ENCODE measurements at places on chromosomes 7 and 10.
A peak's percentile ranks its signal among the peaks of the same experiment; 100 is the strongest.

GRCh38 chr10:60338786-60339185, 50.9 kb downstream of the ANK3 start:
- DNase-seq: no peak

- no peak for DNase-seq
These were observed 11.2 kb upstream of the FRMPD2 start for GRCh38 chr10:48285710-48286109.

DNA sequence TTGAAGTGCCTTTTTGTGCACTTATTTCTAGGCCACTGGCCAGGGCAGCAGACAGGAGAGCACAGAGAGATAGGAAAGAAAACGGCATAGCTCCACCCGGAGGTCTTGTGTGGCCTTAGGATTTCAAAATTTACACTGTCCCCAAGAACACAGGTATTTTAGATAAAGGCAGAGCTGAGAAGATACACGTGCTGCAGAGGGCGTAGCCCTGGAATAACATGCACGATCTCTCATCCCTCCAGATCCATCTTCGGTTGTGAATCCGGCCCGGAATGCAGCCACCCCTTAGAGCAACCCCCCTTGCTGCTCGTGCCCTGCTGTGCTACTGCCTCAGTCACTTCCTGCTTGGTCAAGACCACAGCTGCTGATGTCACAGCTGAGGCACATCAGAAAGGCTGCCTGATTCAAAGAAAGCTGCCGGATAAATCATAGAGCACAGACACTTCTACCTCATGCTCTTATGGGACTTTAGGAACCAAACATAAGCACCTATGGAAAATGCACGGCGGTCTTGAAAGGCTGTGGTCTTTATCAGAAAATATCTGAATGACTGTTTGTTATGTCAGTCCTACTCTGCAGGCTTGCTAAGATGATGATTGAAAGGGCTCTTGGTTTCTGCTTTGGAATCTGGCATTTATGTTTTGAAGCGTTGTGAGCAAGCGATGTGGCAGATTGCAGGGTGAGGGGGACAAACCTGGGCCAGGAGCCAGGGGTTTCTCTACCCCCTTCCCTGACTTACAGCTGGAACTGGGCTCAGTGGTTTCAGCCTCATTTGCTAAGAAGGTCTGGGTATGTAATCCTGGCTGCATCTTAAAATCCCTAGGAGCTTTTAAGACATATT, 152.0 kb downstream of the SVIL start:
- no peak for DNase-seq

DNA sequence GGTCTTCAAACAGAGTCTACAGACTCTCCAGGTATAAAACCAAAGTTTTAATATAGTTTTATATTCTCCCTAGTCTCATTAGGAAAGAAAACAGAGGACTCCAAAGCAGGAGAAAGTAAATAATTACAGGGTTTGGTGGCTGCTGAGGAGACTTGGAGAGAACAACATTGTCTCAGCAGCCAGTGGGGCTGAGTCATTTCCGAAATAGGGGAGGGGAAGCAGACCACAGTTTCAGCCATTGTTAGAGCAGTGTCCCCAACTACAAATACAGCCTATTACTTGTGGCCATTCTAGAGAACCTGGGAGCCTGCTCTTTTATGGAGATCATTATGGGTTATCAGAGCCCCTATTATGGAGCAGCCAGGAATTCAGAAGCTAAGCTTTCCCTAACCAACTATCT, 44.2 kb upstream of the A1CF start:
- DNase-seq: no peak

- DNase-seq: no peak
These were observed 57.3 kb downstream of the SLC18A2 start for GRCh38 chr10:117298219-117298618.

DNA sequence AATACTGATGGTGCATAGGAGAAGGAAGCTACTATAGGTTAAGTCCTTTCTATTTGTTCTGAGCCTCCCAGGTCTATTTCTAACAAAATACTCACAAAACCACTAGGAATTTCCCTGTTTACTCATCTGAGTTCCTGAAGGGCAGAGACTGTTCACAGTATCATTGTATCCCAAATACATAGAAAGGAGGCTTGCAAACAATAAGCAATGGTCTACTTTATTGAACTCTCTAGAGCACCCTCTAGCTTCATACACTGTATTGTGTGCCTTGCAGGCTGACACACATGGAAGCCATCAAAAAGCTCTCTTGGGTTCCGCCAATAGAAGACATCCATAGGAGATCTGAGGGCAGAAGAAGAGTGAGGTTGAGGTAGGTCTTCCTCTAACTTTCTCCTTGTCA, 826.1 kb downstream of the GRM8 start:
- DNase-seq: no peak

- no peak for DNase-seq
These were observed 70.9 kb upstream of the PRLHR start for GRCh38 chr10:118666350-118666749.

GRCh38 chr10:26567351-26567721, 129.2 kb downstream of the APBB1IP start:
- no peak for DNase-seq

DNA sequence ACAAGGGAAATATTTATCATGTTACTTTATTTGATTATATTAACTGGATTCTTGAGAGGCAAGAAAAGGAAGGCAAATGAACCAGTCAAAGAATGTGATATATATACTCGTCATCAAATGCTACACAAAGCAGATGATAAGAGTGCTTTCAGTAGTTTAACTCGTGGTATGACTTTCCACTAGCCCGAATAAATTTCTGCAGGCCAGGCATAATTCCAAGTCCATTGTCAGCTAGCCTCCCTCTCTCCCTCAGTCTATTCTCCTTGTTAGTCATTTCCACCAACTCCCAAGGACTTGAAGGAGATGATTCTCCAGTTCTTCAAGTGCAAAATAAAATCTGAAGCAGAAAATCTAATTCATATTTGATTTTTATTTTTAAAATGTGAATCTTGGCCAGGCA, 190.5 kb downstream of the GLI3 start:
- no peak for DNase-seq

DNA sequence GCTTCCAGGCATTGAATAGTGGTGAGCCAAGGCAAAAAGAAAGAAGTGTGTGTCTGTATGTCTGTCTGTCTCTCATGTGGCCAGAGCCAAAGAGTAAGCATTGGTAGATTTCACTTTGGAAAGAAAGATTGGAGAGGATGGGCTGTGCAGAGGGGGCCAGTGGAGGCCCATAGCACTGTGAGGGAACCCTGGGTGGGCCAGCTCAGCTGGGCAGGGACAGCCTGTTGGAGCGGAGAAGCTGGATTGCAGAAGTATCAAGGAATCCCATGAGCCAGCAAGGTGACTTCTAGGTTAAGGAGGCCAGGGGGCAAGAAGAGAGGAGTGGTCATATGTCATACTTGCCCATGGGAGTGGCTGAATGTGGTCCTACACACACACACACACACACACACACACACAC, 1.5 kb upstream of the GRID1 start:
- DNase-seq: no peak

- no peak for DNase-seq
These were observed 40.6 kb upstream of the ZEB1 start for GRCh38 chr10:31278279-31278941.

DNA sequence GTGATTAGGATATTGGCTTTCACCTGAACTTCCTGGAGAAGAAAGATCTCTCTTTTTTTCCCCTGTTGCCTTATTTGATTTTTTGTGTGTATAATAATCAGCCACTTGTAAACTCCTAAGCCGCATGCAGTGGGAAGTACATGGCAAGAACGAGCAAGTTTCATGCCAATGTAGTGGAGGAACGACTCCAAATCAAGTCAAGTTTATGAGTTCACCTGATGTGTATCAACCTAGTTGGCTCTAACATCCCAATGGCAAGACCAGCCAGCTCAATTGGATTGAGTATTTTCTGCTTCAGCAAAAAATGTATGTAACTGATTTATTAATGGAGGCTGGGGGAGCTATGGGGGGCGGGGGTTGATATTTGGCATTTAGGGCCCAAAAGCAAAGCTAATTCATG, 65.5 kb upstream of the LYZL1 start:
- no peak for DNase-seq

DNA sequence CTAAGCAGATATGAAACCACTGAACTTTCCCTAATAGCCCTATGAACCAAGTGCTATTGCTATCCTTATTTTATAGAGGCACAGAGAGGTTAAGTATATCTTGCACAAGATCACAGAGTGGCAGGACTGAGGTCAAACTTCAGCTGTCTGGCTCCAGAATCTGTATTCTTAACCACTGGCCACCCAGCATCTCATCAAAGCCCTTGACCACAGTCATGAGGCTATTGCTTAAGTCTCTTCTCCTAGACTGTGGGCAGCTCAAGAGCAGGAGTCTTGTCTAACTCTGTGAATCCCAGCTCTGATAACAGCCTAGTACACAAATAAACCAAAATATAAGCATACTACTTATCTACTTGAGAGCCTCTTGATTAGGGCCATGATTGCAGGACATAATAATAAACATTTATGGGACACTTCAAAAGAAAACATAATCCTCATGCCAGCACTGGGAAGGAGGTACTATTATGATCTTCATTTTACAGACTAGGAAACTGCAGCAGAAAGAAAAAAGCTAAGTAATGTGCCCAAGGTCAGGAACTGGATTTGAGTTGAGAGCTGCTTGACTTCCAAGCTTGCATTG, 22.4 kb upstream of the SMC3 start:
- no peak for DNase-seq

DNA sequence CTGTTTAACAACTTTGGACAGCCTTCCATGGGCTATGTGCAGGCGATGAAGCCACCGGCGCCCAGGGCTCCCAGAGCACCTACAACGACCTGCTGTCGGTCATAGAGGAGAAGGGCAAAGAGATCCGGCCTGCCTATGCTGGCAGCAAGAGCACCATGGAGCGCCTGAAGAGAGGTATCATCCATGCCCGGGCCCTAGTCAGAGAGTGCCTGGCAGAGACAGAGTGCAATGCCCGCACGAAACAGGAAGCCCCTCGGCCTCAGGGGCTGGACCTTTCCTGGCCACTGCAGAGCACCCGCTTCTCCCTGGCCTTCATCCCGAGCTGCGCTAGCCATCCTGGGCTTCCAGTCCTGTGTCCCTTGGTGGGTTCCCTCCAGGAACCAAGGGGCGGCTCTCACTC, 497.0 kb upstream of the PHF14 start:
- no peak for DNase-seq

DNA sequence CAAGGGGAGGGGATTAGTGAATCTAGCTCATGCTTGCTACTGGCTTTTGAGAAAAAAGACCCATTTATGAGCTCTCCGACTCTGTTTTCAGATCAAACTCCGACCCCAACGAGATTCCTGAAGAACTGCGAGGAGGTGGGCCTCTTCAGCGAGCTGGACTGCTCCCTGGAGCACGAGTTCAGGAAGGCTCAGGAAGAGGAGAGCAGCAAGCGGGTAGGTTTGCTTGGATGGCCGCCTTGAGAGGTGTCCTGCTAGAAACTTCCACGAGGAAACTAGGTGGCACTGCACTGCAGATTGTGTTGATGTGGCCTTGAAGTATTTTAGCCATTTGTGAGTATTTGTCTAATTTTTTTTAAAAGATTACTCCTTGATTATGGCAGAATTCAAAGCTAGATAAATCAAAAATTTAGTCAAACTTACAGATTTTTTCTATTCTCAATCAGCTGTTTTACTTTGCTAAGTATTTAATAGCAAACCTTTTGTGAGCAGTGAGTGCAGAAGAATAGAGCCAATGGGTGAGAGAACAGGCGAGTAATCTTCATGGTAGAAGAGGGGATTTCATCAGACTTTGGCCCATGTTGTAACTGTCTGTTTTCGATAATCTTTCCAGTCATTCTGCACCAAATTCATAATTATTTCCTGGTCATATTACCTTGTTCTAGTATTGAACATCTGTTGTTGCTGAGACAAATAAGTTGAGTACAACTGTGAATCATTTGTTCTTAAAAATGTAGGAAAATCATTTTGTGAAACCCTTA, 95.4 kb downstream of the CREB5 start:
- no peak for DNase-seq

- no peak for DNase-seq
These were observed 31.5 kb upstream of the NRP1 start for GRCh38 chr10:33365871-33366411.

- DNase-seq: no peak
These were observed 42.4 kb upstream of the AGBL3 start for GRCh38 chr7:134943785-134944400.

- DNase-seq: no peak
These were observed 71.1 kb downstream of the SAMD9 start for GRCh38 chr7:93046641-93047040.

GRCh38 chr10:133012573-133013359, 70.4 kb upstream of the CFAP46 start:
- DNase-seq: no peak

- peak; percentile 48 for DNase-seq
These were observed 62.8 kb upstream of the C7orf33 start for GRCh38 chr7:148527717-148528168.

DNA sequence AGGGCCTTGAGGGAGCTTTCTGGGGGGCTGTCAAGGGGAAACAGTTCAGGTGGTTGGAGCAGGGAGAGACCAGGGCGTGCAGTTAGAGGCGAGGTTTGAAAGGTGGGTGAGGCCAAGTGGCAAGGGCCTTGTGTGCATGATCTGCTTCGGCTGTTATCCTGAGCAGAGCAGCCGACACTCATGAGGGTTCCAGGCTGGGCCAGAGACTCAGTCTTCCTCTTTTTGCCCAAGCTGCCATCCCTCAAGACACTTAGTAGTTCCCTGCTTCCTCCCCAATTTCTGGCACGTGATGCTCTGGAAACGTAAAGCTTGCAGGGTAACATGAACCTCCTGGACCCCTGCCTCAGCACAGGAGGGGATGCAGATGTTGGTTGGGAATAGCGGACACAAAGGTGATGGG, 44.1 kb downstream of the KLRG2 start:
- no peak for DNase-seq

GRCh38 chr10:96830511-96831199, 1.4 kb upstream of the LCOR start:
- peak; percentile 54 for DNase-seq

- DNase-seq: no peak
These were observed 39.9 kb upstream of the PIP4K2A start for GRCh38 chr10:22754296-22754695.

DNA sequence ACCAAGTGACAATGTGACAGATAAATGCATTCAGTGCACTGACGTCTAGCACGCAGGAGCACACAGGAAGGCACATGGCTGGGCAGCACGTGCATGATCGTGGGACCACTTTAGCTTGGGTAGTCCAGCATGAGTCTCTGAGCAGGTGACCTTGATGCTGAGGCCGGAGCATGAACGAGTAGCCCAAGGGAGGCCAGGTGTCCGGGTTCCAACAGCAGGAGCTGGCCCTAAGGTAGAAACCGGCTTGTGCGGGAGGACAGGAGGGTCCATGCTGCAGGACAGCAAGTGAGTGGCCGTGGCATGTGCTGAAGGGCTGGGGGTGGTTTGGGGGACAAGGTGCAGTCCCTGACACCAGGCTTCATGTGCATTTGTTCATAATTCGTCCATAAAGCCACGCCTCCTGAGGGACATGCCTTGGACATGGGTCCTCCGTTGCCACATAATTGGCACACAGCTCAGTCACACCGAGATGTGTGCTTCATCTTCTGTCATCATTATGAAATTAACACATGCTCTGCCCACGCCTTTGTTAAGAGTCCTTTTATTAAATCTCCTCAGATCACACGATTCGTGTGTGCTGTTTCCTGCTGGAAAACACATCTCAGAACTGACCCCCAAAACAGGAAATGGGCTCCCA, 3.1 kb upstream of the STK32C start:
- DNase-seq: no peak

All from stimulated activated CD4-positive, alpha-beta T cell treated with anti-CD3 and anti-CD28 coated beads, Interleukin-1b, Interleukin-23, amount 100 ng/mL, for 1 hour (primary cell).